ENCODE measurements at places on chromosomes 2 and 18. TPM values are rescaled to one million over a fixed set of nuclear protein-coding genes. Genes with fewer than 3 reads are reported as not detected.

DNA sequence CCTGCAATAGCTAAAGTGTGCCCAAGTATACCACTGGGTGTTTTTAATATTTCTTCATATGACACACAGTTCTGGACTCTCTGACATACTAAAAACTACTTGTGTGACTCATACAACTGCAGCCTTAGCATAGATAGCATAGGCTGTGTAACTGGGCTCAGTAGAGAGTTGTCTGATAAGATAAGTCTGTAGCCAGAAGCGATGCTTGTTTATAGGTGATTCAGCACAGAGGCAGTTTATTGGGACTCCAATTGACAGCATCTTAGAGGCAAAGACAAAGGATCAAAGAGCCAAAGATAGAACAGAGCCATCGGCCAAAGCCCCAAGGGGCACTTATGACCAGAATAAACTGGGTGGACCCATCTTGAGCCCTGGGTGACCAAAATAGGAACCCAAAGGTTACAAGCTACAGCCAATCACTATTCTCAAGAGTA lies 42.3 kb downstream of the AAK1 start:
- peaks cover 87% of the 10 kb centered on the region for H3K4me1 ChIP-seq
- peak overlapping the region; percentile 73 for H3K27ac ChIP-seq
- H3K4me3 ChIP-seq: no peak overlapping the region
- H3K27me3 ChIP-seq: no peaks in the 10 kb centered on the region
- H3K36me3 ChIP-seq: peaks cover 52% of the 10 kb centered on the region

DNA sequence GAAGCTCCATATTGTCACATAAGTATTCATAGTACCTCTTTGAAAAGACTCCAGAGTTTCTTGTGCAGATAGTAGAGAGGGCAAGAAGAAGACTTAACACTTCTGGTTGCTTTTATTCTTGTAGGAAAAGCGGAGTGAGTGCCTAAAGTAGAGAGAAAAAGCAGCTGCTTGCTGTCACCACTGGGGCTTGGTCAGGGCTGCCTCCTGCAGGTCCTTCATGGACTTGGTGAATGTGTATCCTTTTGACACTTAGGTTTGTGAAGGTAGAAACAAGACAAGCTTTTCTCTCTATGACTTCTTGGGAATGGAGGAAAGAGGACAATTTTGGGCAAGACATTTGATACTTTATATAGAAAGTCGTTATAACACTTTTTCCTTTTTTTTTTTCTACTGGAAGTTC lies 312.8 kb upstream of the FANCL start:
- H3K4me3 ChIP-seq: no peak overlapping the region
- no peak for DNase-seq
- H3K27me3 ChIP-seq: no peaks in the 10 kb centered on the region
- H3K36me3 ChIP-seq: no peaks in the 10 kb centered on the region
- no peak overlapping the region for H3K27ac ChIP-seq

DNA sequence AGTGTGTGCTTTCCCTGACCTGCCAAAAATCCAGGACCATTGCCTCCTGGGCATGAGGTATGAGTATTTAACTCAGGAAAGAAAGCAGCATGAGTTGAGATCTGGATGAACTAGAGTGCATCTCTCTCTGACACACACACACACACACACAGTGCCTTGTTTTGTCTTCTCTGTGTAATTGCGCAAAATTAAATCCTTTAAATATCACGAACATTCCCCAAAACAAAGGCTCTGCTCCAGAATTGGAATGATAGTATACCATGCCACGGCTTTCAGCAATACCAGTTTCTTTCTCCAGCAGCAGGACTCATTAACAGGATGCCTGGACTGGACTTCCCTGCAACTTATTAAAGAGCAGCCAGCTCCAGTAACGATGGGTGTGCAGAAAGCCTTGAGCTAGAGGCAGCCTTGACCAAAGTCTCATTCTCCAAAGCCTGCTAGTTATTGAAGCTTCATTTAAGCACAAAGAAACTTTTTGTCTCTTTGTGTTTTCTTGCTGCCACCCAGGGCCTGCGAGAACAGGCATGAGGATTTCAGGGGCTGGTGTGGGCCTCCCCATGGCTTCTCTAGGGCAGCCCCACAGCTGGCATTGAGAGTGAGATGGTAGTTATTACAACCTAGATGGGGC lies 101.7 kb downstream of the NRP2 start:
- DNase-seq: no peak
- no peak overlapping the region for H3K27ac ChIP-seq
- peaks cover 20% of the 10 kb centered on the region for H3K4me1 ChIP-seq
- no peak overlapping the region for H3K4me3 ChIP-seq
- H3K36me3 ChIP-seq: no peaks in the 10 kb centered on the region
- no peaks in the 10 kb centered on the region for H3K27me3 ChIP-seq

- DNase-seq: no peak
- peak overlapping the region; percentile 3 for H3K27ac ChIP-seq
- peaks cover 47% of the 10 kb centered on the region for H3K4me1 ChIP-seq
- no peak overlapping the region for H3K4me3 ChIP-seq
- H3K36me3 ChIP-seq: peaks cover 27% of the 10 kb centered on the region
Observed at GRCh38 chr2:97849881-97850528, 136.6 kb downstream of the ZAP70 start.

- H3K4me3 ChIP-seq: no peak overlapping the region
- no peak for DNase-seq
- H3K27ac ChIP-seq: no peak overlapping the region
- no peaks in the 10 kb centered on the region for H3K36me3 ChIP-seq
- H3K4me1 ChIP-seq: no peaks in the 10 kb centered on the region
Observed at GRCh38 chr2:42556315-42556890, 12.0 kb upstream of the MTA3 start.

- H3K4me1 ChIP-seq: no peaks in the 10 kb centered on the region
- no peak overlapping the region for H3K4me3 ChIP-seq
- no peak for DNase-seq
- no peak overlapping the region for H3K27ac ChIP-seq
- peaks cover 4% of the 10 kb centered on the region for H3K27me3 ChIP-seq
Observed at GRCh38 chr2:145066151-145066661, 546.3 kb upstream of the ZEB2 start.

FLACC1 gene
- 1.3 TPM for total RNA-seq

M1AP gene
- 0.23 TPM for total RNA-seq

SLC9A4 gene
- total RNA-seq: not detected

OSBPL6 gene
- 3.7 TPM for total RNA-seq

PLCL1 gene
- total RNA-seq: 0.23 TPM
